ENCODE measurements at places on chromosomes 12 and 14.

- peak; percentile 38 for DNase-seq
Measured at GRCh38 chr14:51020024-51020710, 74.7 kb downstream of the TRIM9 start.

- no peak for DNase-seq
Measured at GRCh38 chr12:116933512-116934246, 22.9 kb downstream of the FBXW8 start.

DNA sequence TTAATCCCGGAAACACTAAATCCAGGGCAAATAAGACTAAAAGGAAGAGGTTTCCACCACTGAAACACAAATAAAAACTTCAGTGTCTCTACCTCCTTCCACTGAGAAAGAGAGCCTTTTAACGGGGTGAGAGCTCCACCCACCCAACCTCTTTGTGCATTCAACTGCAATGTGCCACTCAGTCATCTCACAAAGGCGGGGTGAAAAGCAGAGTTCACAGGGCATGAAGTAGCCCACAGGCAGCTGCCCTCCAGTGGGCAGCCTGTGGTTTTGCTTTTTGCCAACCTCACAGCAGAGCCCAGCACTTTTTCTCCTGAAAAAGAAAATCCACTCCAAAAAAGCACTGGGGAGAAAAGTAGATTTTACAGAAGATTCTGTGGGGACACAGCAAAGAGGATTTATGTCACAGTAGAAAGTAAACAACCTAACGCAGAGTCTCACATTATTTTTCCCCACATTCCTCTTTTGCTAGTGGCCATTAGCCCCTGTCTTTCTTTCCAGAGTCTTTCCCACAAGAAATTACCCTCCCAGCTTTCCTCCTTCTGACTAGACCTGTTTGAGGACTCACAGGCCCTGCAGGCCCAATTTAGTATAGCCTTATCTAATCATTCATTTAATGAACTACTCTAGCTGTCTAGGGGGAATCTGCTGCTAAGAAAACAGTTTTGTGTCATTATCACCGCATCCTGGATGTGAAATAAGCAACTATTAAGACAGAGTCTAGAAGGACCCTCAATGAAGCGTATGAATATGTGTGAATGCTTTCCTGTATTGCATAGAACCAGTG is 753.8 kb upstream of the FOXG1 start:
- no peak for DNase-seq

DNA sequence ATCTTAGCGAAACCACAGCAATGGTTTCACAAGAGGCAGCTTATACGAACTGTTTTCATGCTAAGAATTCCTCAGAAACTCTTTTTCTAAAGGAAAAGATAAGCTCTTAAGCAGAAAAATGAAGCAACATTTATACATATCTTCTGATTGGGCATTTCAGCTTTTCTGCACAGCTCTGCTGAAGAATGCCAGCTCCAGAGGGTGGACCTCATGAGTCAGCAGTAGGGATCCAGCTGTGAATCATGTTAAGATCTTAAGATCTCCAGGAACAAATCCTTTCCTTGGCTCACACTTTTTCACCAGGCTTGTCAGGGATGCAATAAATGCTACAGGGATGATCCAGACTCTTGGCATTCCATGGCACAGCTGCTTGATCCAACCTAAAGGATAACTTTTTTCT is 477.1 kb upstream of the CCDC196 start:
- peak; percentile 91 for DNase-seq

DNA sequence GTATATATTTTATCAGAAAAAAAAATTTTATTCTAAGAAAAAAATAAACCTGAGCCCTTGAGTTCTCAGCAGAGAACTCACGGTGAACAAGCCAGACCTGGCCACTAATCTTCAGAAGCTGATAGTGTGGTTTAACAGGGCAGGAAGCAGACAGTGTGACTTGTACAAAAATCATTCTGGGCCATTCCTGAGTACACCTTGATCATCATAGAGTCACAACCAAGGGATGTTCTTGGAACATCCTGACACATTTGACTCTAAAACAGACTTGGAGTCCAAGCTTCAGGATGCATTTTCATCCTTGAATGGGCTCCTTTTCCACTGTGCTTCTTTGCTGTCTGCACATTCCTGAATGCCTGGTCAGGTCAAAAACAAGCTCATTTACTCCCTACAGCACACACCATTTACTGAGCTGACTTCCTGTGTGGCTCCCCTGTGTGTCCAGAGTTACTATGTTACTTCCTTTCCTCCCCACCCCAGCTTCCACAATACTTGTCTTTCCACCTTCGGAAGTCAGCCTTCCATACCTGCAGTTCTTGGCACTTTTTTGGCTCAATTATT is 112.0 kb downstream of the ANO6 start:
- DNase-seq: no peak

DNA sequence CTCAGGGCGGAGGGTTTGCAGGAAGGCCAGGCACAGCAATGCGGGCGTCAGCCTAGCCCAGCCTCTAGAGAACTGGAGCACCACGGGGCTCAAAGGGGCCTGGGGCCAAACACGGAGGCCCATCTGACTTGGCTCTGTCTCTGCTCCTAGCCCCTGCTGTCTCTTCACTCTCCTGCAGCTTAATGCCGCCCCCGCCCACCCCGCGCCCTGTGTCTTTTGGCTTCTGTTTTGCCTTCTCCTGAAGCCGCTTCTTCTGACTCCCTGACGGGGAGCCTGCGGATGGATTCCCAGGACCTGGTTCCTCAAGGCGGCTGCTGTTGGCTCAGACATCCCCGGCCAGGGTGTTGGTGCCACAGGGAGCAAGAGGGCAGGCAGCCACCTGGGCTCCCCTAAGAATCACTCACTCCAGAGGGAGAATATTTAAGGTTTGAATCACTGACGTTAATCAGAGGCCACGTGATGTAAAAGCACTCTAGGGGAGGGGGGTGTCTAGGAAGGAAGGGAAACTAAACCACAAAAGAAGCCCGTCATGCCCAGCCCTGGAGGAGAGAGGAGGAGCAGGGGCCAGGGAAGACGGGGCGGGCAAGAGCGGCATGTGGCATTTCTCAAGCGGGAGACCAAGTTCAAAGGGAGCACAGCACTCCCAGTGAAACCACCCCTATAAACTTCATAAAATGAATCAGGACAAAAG is 36.9 kb upstream of the PRMT8 start:
- DNase-seq: no peak

DNA sequence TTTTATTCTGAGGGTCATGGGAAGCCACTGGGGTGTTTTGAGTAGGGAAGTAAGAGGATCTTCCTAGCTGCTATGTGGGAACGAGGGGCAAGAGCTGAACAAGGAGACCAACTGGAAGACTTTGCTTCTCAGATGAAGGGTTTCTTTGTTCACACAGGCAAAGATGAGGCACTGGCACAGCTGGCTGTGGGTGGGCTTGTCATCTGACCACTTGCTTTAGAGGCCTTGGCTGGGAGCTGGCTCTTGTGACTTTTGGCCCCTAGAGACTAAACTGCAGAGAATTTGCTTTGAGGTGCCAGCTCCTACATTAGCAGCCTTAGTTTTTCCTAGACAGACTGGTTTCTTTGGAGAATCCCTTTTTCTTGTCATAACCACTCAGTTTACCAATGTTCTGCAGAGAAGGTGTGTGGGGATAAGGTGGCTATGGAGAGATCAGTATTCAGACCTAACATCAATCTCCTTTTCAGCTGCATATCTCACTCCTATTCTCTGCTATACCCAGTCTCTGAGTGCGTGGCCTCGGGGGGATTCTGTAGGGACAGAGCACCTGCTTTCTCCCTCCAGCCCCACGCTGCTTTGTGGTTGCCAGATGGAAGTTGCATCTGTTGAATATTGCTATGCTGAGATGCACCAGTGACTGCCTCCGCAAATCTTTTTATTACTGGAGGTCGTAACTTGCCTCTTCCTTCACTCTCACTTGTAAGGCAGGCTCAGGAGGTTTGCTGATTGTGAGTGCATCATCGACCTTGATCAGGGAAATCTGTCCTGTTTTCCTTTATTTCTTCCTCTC is 12.7 kb downstream of the PPP2R5C start:
- no peak for DNase-seq

GRCh38 chr14:59294662-59294992 is 106.2 kb downstream of the DAAM1 start:
- peak; percentile 62 for DNase-seq

DNA sequence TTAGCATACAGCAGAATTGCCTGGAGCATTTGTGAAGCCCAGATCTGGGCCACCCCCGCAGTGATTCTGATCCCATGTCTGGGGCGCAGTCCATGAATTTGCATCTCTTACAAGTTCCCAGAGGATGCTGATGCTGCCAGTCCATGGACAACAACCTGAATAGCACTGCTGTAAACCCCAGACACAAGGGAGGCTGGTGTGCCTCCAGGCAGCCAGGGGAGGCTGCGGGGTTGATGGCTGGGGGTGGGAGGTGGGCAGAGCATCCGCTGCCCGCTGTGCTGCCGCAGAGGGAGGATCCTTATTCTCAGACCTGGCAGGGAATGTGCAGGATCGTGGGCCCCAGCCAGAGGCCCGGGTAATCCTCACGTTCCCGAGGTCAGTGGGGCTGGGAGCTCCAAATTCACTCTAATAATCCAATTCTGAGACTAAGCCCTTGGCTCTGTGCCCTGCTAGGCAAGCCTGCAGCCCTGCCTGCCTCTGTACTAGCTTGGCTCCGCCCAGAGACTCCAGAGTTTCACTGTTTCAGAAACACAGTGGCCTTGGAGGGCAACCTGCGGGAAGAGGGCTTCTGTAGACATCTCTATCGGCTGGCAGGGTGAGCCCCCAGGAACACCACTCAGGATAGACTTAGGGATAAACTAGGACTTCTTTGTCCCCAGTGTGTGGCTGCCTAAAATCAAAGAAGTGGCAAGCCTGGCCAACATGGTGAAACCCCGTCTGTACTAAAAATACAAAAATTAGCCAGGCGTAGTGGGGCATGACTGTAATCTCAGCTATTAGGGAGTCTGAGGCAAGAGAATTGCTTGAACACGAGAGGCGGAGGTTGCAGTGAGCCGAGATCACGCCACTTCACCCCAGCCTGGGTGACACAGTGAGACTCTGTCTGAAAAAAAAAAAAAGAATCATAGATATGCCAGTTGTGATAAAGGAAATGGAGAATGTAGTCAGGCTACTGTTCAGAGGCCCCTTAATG is 17.8 kb upstream of the MLEC start:
- DNase-seq: no peak

GRCh38 chr12:27513155-27513824 is 10.7 kb upstream of the PPFIBP1 start:
- DNase-seq: no peak

DNA sequence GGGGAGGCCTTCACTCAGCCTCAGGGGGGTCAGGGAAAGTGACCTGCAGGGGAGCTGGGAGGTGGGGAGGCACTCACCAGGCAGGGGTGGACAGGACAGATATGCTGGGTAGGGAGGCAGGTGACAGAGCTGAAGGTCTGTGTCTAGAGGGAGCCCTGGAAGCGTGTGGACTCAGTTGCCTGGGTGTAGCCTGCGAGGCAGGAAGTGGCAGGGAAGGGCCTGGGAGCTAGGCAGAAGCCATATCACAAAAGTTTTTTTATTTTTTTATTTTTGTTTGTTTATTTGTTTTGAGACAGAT is 39.3 kb downstream of the ARL6IP4 start:
- no peak for DNase-seq

GRCh38 chr12:42407306-42407705 is 81.3 kb downstream of the PPHLN1 start:
- no peak for DNase-seq

DNA sequence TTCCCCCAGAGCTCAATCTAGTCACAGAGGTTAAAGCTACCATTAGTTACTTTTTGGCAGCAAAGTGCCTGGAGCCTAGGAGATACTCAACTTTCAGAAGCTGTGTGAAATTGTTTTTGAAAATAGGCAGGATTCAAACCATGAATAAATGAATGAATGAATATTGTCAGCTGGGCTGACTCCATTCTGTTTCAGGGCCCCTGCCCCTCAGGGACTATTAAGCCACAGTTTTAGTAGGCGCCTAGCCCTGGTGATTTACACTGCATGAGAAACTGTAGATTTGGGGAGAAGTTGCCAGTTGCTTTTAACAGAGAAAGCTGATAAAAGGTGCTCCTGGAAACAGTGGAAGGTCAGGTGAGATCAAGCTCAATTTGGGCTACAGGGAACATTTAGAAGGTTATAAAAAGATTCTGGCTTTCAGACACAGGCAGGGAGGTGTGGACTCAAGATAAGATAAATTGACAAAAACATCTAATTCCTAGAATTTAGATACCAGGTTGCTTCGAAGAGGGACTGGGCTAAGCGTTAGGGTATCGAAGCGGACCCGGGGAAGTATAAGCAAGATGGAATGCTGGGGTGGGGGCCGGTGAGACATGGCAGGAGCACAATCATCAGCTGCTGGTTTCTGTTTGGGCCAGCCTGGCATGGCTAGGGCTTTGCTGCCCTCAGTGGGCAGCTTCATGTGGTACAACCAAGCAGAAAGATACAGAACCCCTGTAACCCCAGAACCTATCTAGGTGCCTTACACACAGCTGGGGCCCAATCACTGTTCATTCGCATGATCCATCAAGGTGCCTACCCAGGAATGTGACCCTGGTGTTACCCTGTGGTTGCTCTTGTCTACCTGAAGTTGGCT is 14.9 kb upstream of the CELA1 start:
- DNase-seq: no peak

GRCh38 chr14:89773151-89773550 is 181.4 kb downstream of the EFCAB11 start:
- no peak for DNase-seq

GRCh38 chr12:124613151-124613585 is 45.8 kb upstream of the NCOR2 start:
- DNase-seq: peak; percentile 92

- peak; percentile 61 for DNase-seq
Measured at GRCh38 chr12:46266382-46266791, 2.5 kb downstream of the SLC38A1 start.

DNA sequence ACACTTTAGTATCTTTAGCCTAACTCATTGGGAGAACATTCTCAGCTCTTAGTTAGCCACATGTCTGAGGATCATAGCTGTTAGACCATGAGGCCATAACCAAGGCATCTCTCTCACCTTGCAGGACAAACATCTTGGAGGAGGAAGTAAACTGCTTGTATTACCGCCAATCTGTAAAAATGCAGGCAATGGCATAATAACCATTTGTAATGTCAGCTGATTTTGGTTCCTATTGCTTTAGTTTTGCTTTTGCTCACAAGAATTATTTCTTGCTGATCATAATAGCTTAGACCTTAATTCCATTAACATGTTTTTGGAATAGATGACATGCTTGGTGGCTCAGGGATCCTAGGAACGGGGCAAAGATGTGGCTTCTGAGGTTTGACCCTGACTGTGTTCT is 16.4 kb upstream of the GSG1 start:
- DNase-seq: no peak

DNA sequence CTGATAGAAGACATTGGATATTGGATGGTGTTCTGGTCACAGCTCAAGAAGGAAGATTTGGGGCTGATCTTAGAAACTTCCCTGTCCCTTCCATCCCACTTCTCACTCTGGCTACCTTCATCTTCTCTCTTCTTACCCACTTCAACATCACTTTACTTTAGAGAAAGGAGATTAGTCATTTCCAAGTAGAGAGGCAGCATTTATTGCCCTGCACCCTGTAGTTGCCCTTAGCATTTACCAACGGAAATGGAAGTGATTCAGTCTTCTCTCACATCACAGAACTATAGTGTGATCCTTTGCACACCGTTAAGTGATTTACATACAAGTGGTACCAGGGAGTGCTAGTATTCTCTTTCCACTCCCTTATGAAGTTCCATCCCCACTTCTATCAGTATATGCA is 52.4 kb downstream of the PHLDA1 start:
- peak; percentile 83 for DNase-seq

- peak; percentile 70 for DNase-seq
Measured at GRCh38 chr14:58465421-58465820, 37.9 kb downstream of the KIAA0586 start.
